ENCODE measurements at places on chromosomes 1 and 21. TPM values are rescaled to one million over a fixed set of nuclear protein-coding genes. Genes with fewer than 3 reads are reported as not detected.

- H3K27me3 ChIP-seq: no peaks in the 10 kb centered on the region
- H3K4me3 ChIP-seq: no peak overlapping the region
- no peaks in the 10 kb centered on the region for H3K4me1 ChIP-seq
- H3K27ac ChIP-seq: no peak overlapping the region
Measured at GRCh38 chr1:187844313-187844712, 1015.6 kb downstream of the PLA2G4A start.

GRCh38 chr1:245599371-245600174 lies 444.8 kb downstream of the KIF26B start:
- DNase-seq: no peak
- H3K4me1 ChIP-seq: no peaks in the 10 kb centered on the region
- H3K36me3 ChIP-seq: no peaks in the 10 kb centered on the region
- no peaks in the 10 kb centered on the region for H3K27me3 ChIP-seq
- H3K4me3 ChIP-seq: no peak overlapping the region
- H3K27ac ChIP-seq: no peak overlapping the region

BCAN gene
- not detected for total RNA-seq

RIMKLA gene
- not detected for total RNA-seq
